ENCODE measurements at places on chromosomes 5 and 9.
A peak's percentile ranks its signal among the peaks of the same experiment; 100 is the strongest.

DNA sequence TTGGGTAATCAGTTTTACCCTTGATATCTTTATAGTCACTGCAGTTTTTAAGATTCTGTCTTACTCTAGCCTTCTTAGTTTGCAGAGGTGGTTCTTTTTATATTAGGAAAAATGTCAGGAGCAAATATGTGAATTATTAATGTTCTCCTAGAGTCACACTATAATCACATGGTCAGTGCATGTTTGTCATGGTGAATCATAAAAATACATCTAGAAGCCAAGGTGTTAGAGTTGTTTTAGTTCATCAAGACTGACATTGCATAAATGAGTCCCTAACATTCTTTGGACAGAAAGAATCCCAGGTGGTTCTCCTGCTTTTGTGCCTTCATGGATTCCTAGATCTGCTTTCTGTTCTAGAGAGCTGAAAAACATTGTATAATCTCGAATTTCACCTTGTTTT lies 22.9 kb downstream of the ATG10 start:
- no peak for DNase-seq

GRCh38 chr9:88852794-88853193 lies 138.5 kb upstream of the S1PR3 start:
- no peak for DNase-seq

DNA sequence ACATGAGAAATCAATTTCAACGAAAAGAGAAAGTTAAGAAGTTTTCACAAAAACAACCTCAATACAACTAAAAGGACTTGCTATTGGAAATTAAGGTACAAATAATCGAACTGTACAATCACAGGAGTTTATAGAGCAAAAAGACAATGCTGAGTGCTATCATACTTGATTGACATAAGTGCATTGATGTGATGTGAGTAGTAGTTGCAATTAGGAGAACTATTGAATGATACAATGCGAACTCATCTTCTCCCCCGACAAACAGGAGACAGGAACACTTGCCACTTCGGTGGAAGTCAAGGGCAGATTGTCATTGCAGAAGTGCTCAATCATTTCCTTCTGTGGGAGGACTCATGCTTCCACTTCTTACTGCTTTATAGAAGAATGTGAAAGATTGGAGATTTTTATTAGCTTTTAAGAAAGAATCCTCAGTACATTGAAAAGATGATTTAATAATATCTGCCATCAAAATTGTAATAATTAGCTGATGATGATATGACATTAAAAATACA lies 276.6 kb upstream of the MPDZ start:
- DNase-seq, result no peak

GRCh38 chr5:90939211-90939610 lies 380.6 kb downstream of the ADGRV1 start:
- no peak for DNase-seq

DNA sequence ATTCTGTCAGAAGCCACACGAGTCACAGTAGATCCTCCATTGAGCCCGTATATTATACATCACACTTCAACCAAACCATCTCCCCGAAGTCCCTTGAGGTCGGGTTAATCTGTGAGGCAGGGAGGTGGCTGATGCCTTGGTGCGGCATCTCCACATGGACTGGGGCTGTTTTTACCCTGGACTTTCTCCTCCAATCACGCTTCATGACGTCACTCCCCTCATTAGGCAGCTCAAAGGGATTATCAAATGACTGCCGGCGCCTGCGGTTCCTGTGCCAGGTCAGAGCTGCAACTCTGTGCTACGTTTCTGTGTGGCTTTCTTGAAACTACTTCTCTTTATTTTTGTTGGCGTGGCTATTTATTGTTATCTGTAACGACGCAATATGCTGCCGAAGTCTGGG lies 53.7 kb downstream of the TMOD1 start:
- DNase-seq, result no peak

GRCh38 chr5:168920019-168920810 lies 341.0 kb upstream of the PANK3 start:
- no peak for DNase-seq

DNA sequence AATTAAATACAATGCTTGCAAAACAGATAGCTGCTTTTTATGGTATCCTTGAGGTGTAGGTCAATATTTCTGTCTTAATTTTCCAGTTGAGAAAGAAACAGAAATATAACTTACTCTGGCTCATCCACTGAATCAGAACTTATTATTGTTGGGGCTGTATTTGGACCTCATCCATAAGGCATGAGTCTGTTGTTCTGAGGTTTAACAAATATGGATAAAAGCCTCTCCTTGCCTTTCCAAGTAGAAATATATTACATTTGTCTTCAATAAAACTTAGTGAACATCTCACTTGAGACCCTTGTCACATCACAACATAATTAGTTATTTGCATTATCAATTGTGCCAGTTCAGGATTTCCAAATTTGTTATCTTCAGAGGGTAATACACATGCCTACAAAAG lies 525.8 kb downstream of the AGTPBP1 start:
- DNase-seq, result no peak

DNA sequence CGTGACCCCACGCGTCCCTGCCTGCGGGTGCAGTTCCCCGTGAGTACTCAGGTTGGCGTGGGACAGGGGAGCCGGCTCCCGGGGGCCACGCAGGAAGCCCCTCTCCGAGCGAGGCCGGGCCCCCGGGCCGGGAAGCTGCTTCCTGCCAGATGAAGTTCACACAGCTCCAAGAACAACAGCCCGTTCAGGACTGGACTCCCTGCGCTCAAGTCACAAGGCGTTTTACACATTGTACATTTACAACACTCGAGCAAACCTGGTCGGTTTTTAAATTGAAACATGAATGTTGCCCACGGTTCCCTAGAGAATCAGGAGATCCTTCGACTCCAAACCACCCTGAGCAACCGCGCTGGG lies 22.4 kb downstream of the SLC9A3 start:
- no peak for DNase-seq

DNA sequence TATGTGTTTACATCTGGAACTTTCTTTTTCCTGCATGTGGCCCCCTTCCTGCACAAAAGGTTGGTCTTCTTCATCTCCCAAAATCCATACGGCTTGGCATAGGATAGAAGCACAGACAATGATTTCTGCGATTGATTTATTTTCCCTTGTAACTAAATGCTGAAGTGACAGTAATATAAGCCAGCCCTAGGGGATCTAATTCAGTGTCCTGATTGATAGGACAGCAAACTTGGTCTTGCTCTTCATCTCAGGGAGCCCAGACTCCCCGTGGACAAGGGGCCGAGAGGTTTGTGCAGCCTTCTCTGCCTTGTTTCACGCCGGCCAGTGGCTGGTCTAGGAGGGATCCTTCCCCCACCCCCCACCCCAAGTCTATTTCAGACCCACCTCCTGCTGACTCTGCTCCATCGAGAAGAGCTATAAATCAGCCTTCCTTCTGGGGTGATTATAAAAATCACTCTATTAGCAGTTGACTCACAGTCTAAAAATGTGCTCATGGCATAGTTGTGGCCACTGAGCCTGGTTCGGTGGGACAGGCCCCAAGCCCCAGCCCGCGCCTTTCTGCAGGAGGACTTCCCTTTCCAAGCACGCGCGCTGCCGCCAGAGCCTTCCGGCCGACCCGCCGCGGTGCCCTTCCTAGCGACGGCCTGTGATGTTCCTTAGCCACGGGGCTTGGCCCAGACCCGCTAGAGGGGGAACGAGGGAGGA lies 89.8 kb upstream of the COL5A1 start:
- no peak for DNase-seq

GRCh38 chr9:16898464-16898863 lies 28.0 kb upstream of the BNC2 start:
- no peak for DNase-seq

DNA sequence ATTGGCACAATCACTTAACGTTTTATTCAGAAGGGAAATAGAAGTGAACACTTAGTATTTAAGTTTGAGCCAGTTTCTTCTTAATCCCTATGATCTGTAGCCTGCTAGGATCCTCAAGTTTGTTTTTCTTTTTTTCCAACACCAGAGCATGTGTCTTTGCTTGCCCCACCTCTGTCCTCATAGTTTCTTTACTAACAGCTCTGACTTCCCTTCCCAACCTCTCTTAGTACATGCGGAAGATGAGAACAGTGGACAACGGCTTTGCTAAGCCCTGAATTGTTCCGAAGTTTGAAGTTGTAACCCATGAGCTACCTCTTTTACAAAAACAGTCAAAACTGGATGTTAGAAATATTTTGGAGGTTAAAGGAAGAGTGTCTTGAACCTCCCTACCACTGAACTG lies 61.7 kb upstream of the TAF11L2 start:
- no peak for DNase-seq

GRCh38 chr5:155903791-155904190 lies 423.2 kb upstream of the SGCD start:
- DNase-seq, result no peak

DNA sequence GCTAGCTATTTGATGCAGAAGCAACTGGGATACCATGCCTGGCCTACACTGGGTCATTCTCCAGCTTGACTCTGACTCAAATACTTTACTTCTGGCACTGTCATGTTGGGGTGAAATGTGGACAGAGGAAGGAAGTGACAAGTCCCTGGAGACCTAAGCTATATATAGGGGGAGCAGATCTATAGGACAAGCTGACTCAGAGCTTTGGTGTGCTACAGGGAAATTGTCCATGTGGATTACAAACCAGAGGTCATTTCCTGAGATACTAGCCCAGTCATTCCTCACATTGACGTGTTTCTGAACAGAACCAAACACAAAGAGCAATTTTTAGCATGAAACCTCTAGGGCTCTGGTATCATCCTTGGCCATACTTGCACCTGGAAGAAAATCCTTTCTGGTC lies 531.6 kb upstream of the CLINT1 start:
- no peak for DNase-seq

DNA sequence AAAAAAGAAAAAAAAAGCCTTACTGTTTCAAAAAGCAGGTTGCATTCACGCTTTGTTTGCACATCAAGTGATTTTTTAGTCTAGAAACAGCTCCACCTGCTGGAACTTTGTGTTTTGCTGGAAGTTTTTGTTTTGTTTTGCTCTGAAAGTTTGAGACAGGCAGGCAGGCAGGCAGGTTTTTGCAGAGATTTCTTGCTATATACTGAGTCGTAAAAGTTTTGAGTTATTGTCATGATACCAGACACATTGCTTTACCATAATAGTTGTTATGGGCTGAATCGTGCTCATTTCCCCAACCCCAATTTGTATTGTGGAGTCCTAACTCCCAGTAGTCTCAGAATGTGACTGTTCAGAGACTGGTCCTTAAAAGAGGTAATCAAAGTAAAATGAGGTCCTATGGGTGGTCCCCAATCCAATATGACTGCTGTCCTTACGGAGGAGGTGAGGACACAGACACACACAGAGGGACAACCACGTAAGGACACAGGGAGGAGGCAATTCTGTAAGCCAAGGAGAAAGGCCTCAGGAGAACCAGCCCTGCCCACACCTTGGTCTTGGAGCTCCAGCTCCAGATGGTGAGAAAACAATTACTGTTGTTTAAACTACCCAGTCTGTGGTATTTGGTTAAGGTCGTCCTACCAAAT lies 20.9 kb downstream of the OR2Y1 start:
- peak; percentile 37 for DNase-seq

All from GM10248 (cell line).